ENCODE measurements at places on chromosomes 11 and 22.

DNA sequence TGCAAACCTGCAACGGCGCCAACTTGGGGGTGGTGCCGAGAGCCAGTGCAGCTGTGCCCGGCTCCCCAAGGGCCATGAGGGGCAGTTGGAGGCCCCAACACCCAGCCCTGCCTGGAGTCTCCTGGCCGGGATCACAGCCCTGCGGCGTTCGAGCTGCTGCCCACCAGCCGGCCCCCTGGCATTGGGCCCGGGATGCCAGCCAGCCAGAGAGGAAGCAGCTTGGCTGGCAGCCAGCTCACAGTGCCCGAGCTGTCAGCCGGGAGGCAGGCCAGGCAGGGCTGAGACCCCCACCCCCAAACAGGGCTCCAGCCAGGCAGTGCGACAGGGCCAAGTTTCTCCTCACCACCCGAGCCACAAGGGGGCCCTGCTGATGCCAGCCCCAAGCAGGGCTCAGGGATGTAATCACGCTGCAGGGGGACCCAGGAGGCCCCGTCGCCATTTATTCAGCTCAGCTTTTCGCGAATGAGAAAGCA is 26.0 kb upstream of the TCF20 start:
- DNase-seq: no peak

DNA sequence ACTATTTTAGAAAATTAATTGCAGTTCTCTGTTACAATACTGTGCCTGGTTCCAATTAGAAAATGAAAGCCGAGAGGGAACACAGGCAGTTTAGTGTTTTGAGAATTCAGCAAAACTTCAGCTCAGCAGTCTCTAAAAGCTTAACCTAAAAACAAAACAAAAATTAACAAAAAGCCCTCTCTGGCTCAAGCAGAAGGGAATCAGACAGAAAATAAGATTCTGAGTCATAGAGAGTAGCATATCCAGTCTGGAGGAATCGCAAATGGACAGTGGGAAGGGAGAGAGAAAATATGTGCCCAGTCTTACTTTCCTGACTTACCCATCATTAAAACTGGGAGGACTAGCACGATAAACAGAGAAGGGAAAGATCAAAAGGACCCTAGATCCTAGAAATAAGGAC is 38.1 kb upstream of the CHRM4 start:
- no peak for DNase-seq

- no peak for DNase-seq
Observed at GRCh38 chr11:34169686-34170085, 64.3 kb downstream of the NAT10 start.

GRCh38 chr22:46846150-46846831 is 83.8 kb downstream of the TBC1D22A start:
- peak; percentile 10 for DNase-seq

DNA sequence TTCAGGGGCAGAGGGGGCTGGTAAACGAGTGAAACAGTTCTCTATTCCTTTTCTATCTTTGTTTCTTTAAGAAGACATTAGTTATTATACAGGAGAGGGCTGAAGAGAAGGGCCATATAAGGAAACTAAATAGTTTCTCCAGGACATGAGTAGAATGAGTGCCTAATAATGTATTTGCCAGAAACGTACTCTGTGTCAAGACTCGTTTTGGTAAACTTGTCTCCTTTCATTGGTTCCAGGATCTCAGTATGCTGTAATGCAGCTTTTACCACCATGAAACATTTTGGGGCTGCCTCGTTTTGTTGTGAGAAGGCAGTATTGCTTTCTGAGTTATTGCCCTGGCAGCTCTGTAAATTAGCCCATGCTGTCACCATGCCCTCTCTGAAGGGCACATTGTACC is 51.7 kb downstream of the POLD3 start:
- DNase-seq: no peak

DNA sequence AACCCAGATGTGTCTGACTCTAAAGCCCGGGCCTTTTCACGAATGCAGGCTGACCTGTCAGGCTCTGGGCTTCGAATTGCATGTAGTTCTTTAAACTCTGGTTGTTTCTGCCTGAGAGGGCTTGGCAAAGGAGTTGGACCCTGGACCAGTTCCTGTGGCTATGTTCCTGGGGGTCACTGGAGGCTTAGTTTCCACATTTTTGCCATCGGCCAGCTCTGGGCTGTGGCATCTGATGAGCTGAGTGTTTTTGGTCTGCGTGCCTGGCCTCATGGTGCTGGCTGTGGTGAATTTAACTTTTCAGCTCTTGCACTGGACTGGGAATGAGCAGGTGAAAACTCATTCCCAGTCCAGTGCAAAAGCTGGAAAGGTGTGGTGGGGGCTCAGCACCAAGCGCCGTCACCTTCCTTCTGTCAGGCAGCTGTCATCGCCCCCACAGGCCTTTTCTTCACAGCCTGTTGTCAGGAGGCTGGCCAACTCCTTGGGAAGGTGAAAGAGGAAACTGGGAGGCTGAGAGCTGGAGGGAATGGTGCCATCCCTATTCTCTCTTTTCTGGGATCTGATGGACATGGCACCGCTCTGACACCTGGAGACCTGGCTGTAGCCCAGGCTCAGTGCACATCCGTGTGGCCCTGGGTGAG is 123.6 kb downstream of the ADAMTS15 start:
- no peak for DNase-seq

GRCh38 chr22:29710922-29711593 is 8.7 kb upstream of the CABP7 start:
- no peak for DNase-seq

DNA sequence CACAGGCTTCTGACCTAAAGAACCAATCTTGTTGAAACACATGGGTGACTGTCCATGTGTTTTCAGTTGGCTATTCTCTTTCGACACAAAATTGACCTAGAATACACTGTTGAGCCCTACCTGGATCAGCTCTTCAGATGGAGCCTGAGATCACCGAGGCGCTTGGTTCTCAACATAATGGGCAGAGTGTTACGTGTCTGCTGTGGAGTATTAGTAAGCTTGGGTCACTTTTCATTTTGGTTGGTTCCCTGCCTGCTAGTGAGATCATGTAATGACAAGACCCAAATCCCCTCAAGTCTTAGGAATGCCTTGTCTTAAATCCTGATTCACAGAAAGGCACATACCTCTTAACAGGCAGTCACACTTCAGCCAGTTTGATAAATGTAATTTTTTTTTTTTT is 8.7 kb downstream of the MED19 start:
- no peak for DNase-seq
